ENCODE measurements at places on chromosomes 4 and X. TPM values are rescaled to one million over a fixed set of nuclear protein-coding genes. Genes with fewer than 3 reads are reported as not detected.

The RAI2 gene
- total RNA-seq = 13.6 TPM

The CCDC158 gene
- 1.0 TPM for total RNA-seq

The SYN1 gene
- 11.5 TPM for total RNA-seq

The TRIM61 gene
- 1.2 TPM for total RNA-seq

The TGIF2LX gene
- total RNA-seq = not detected

The IL9R gene
- 2.7 TPM for total RNA-seq
